ENCODE measurements at places on chromosomes 3 and 15.

- DNase-seq, result no peak
Observed at GRCh38 chr3:133506215-133506901, 67.1 kb upstream of the CDV3 start.

GRCh38 chr15:56042982-56043980, 49.9 kb upstream of the NEDD4 start:
- no peak for DNase-seq

DNA sequence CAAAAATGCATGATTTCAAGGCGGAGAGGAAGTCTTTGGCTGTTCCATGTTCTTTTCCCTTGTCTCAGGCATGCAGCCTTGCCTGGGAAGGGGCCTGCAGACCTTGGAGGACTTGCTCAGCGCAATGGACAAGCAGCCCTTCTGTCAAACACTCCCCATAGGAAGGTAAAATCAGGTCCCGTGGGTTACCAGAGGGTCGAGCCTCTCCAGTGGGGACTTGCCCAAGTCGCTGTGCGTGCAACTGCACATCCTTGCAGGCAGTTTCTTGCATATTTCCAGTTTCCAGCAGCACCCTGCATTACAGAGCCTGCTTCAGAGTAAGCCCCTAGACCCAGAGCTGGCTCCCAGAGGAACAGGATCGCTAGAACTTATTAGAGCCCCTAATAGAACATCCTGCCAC, 75.5 kb upstream of the KLF13 start:
- no peak for DNase-seq

GRCh38 chr3:45992821-45993221, 2.8 kb downstream of the FYCO1 start:
- no peak for DNase-seq

GRCh38 chr3:25335356-25335755, 92.7 kb upstream of the RARB start:
- DNase-seq, result no peak

GRCh38 chr15:49315391-49315823, 107.6 kb upstream of the FGF7 start:
- no peak for DNase-seq

- DNase-seq, result no peak
Observed at GRCh38 chr3:126518779-126519177, 1.2 kb upstream of the UROC1 start.

DNA sequence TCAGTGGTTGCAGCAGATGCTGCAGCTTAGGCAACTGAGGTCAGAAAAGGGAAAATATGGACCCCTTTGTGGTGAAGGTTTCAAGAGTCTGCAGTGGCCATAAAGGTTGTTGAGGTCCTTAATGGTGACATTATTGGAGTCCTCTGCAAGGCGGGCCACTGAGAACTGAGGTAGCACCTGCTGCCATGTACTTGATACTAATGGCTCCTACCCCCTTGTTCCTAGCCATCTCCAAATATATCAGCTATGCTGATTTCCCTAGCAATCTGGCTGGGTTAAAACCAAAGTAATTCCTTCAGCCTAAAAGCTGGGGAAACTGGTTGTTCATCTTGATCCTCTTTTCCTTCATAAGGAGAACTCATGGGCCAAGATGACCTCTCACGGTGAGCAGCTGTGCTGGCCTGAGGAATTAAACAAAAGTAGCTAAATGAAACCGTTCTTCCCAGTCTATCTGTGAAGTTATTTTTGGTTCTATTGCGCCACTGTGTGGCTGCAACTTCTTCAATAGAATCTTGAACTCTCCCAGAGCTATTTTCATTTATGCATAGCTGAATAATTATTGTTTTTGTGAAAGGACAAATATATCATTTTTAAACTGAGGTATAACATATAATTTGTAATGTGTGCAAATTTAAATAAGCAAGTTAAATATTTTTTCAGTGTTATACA, 76.1 kb upstream of the PLSCR4 start:
- peak; percentile 30 for DNase-seq

- DNase-seq, result no peak
Observed at GRCh38 chr15:63896336-63897115, 62.8 kb upstream of the HERC1 start.
